CD4-positive, alpha-beta T cell treated with Interleukin-15 for 1 hour (primary cell): ENCODE measurements at places on chromosomes 3 and 15.

- DNase-seq: no peak
Observed at GRCh38 chr3:30356866-30357753, 249.3 kb upstream of the TGFBR2 start.

DNA sequence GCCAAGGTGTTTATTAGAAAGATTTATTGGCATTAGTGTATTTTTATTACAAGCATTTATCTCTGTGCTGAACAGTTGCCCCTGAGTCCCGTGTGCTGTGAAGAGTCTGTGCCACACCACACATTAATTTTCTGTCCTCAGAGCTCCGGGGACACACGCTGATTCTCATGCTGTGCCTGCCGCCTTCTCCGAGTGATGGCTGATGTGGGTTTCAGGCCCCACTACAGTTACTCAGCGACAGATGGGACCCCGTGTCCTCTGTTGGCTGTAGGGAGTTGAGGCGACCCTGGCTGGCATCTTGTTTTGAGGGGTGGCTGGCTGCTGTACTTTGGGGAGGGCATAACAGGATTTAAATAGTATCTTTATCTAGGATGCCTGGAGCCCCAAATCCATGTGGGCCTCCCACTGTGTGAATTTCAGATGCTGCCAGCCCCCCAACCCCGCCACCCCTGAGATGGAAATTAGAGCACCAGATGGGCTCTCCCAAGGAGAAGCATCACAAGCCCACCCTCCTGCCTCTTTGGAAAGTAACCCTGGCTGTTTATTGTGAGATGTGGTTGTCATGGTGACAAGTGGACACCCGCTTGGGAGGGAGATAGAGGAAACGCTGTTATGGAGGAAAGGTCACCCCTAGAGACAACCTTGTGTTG is 185.6 kb downstream of the APBA2 start:
- DNase-seq: no peak

DNA sequence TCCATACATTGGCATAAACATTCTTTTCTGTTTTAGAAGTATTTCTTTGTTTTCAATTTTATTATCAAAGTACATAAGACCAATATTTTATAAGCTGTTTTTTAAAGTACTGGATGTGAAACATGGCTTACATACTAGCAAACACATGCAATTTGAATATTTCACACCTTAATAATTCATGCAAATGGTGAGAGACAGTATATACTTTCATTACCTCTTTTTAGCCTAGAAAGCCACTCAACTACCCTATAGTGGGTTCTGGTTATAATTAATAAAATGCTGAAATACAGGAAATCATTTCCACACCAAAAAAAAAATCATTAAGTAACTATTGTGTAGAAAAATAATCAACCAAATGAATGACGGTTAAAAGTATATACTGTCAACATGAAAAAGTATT is 38.5 kb upstream of the MELTF start:
- no peak for DNase-seq

DNA sequence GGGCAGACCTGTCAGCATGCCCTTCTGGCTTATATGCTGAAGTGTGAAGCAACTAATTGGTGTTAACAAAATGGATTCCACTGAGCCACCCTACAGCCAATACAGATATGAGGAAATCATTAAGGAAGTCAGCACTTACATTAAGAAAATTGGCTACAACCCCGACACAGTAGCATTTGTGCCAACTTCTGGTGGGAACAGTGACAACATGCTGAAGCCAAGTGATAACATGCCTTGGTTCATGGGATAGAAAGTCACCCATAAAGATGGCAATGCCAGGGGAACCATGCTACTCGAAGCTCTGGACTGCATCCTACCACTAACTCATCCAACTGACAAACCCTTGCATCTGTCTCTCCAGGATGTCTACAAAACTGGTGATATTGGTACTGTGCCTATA is 9.4 kb downstream of the PIK3CB start:
- no peak for DNase-seq

DNA sequence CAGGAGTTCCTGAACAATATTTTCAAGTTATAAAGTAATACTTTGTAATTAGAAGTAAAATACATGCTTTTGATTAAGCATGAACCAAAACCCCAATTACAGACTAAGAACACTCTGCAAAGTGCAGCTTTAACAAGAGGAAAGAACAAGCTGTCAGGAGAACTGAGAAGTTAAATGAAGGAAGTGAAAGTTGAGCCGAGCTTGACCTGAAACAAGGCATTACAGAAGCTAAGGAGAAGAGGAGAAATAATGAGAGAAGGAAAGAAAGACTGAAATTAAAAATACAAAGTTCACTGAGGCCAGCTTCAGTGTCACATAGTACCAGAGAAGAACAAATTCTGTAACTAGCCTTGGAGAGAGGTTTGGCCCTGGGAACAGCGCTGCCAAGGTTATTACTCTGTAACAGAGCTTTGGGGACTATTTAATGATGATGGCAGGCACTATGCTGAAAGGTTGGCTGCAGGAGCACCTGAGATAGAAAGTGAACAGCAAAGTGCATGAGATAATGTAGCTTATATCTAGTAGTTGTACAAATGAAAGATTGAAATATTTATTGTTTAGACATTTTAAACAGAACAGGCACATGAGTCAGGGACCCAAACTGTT is 241.9 kb upstream of the PEX5L start:
- DNase-seq: no peak

- DNase-seq: no peak
Observed at GRCh38 chr15:94411285-94411684, 179.9 kb downstream of the MCTP2 start.

DNA sequence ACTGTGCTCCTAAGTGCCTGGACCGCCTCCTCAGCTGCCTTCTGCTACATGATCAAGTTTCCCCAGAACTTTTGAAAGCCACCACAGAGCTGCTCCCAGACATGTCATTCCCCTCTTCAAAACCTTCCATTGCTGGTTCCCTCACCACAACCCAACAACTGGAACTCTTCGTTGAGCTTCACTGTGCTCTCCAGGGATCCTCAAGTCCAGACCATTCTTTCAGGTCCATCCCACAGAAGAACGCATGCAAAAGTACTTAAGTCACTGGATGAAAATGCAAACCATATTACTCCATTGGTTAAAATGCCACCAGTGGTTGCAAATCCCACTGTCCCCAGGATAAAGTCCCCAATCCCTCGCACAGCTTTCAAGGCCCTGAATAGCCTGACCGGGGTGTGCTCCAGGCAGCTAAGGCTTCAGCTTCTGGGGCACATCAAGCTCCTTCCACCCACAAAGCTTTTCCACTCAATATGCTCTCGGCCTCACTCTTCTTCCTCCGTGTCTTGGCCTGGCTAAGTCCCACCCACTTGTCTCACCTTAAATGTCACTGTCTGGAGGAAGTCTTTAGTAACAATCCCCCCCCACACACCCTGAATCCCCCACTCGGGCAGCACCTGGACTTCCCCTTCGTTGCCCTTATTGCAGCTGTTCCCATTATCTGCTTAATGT is 84.8 kb downstream of the XXYLT1 start:
- no peak for DNase-seq

- no peak for DNase-seq
Observed at GRCh38 chr3:9172851-9173321, 76.6 kb downstream of the SRGAP3 start.

DNA sequence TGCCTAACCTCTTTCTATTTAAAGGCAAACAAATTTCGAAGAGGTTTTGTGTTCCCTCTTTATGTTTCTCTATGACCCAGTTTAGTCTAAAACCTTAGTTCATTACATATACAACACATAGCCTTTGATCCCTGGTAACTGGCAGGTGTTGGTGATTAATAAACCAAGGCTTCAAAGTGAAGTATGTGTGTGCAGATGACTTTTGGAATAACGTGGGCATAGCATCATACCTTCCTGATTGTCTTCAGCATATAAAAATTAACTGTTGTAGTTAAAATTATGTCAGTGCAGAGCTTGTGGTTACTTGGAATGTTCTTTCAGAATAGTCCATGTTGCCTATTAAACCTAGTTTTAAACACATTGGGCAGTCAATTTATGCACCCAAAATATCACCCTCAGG is 608.3 kb downstream of the ROBO2 start:
- DNase-seq: no peak

GRCh38 chr15:52716536-52716935 is 37.3 kb upstream of the ATOSA start:
- no peak for DNase-seq

GRCh38 chr15:48507416-48508065 is 138.0 kb downstream of the FBN1 start:
- DNase-seq: no peak

GRCh38 chr15:58582160-58582559 is 150.4 kb downstream of the LIPC start:
- DNase-seq: no peak

DNA sequence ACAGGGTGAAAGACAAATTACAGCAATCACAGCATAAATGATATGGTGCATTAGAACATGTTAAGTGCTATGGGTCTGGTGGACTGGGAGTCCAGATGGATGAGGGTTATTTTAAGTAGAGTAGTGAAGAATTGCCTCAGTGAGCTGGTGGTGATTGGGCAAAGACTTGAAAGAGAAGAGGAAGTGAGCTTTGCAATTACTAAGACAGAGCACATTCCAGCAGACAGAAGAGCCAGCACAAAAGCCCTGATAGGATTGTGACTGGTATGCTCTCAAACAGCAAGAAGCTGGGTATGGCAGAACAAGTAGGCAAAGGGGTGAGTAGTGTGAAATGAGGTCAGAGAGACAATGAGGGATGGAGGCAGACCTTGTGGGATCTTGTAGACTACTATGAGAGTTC is 2.1 kb upstream of the ACKR4 start:
- no peak for DNase-seq

DNA sequence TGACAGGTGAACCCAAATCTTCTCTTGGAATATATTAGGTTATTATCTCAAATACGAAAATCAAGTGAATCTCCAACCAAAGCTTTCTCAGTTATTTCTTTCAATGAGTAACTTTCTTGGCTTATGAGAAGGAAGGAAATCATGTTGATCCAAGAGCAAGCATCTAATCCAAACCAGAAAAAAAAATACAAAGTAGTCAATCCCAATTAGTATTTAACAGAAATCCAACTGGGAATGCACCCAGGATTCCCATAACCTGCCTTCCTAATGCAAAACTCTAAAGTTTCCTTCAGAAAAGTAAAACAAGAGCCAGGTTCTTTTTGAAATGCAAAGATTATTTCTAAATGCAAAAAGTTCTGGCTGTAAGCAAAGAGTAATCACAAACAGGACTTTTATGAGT is 289.3 kb downstream of the SHOX2 start:
- DNase-seq: no peak

- DNase-seq: no peak
Observed at GRCh38 chr3:136949146-136949545, 8.6 kb upstream of the IL20RB start.

- DNase-seq: no peak
Observed at GRCh38 chr3:83934192-83935021, 1024.4 kb upstream of the CADM2 start.
